Dorsolateral prefrontal cortex (tissue), 122 donors: ENCODE measurements at places on chromosomes 6 and 20.

DNA sequence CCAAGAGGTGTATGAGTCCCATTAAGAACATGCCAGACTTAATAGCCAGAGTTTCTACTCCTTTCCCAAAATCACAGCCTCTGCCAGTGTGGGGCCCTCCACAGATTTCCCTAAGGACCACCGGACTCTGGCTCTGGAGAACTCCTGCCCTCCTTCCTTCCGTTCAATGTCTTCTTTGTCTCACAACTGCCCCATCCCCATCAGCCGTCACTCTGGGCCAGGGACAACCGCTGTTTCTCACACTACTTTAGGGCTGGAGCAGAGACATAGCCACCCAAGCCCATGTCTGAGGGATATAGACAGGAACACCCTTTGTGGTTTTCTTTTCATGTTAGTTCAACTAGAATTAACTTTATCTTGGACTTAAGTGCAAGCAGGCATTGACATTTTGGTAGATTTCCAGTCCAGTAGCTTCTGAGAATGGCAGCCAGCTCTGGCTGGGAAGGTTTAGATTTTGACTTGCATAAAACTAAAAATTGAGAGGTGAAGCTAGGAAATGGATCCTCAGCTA, 6.7 kb upstream of the ACSS1 start:
- no peak for DNase-seq

GRCh38 chr20:19995220-19995863, 21.8 kb upstream of the NAA20 start:
- no peak for DNase-seq

DNA sequence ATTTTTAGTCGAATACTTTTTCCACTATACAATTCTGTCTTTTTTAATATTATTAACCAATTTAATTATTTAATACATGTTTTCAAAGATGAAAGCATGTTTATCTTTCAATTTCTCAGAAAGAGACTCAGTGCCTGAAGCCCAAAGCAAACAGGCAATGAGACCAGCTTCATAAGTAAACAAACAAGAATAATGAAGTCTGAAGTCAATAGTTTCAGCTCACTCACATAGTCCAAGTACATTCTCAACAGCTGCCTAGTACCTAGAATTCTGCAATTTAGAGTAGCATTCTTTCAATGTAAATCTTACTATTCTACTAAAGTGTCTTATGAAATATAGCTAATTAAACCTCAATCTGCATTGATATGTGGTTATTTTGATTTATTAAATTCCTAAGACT, 626.5 kb upstream of the NRSN1 start:
- DNase-seq, result no peak

GRCh38 chr6:73314577-73315492, 39.2 kb downstream of the DPPA5 start:
- DNase-seq, result no peak

DNA sequence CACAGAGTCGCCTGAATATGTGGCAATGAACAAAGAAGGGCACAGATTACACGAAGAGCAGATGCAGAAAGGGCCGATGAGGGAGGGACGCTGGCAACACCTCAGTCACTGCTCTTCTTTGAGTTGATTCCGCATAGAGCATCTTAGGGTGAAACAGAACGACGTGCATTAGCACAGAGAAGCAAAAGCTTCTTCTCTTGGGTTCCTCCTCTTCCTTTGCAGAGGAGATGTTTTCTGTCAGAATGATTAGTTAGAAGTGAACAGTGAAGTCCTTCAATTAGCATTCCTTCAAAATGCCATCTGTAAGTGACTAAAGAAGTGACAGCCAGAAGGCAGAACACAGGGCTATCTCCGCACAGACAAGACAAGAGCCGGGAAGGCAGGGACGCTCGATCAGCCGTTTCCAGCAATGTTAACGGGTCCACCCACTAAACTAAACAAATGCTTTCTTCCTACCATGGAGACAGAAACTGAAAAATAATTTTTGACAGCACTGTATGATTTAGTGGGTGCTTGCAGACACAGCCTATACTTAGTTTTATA, 219.8 kb upstream of the AGPAT4 start:
- DNase-seq, result no peak

DNA sequence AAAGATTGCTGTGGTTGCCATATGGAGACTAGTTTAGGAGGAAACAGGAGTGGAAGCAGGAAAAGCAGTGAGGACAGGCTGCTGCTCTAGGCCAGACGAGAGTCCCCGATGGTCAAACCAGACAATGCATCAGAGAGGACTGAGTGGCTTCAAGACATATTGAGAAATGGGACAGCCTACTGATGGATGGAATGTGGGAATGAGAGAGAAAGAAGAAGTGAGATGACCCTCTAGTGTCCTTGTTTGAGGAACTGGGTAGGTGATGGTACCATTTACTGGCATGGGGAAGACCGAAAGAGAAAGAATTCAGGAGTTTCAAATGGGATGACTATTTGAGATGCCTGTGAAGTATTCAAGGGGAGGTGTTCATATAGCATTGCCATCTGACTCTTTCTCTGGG, 111.8 kb upstream of the LAMP5 start:
- no peak for DNase-seq

DNA sequence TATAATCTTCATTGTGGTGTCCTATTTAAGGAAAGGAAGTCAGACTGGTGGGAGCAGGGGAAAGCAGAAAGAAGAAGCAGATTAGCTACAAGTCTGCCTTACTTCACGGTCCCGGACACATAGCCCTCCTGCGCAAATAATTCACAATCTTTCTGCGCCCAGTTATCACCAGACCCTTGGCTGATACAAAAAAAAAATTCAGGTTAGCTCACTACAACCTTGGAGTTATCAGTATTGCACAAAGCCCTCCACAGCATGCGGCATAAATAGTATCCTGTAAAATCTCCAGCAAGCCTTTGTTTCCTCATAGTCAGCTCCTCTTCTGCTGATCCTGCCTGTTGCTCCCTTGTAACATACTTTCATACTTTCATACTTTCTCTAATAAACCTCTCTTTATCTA, 148.6 kb upstream of the FUT9 start:
- DNase-seq, result no peak

DNA sequence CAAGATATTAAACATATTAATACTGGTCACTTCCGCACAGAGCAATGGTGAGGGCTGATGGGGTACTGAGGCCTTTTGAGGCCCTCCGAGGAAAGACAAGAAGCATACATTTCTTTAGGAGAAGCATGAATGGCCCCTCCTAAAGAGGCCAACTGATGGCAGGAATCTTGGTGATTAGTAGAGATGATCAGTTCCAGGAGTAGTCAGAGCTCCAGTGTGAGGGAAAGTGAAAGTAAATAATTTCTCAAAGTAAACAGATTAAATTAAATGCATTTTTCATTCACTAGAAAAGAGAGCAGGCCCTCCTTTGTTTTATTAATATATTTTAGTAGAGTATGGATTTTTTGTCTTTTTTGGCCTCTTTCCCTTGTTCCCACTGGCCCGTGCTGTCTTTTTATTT, 38.2 kb downstream of the NOX3 start:
- DNase-seq, result no peak

GRCh38 chr6:112013051-112013450, 40.9 kb upstream of the CCN6 start:
- DNase-seq, result no peak

DNA sequence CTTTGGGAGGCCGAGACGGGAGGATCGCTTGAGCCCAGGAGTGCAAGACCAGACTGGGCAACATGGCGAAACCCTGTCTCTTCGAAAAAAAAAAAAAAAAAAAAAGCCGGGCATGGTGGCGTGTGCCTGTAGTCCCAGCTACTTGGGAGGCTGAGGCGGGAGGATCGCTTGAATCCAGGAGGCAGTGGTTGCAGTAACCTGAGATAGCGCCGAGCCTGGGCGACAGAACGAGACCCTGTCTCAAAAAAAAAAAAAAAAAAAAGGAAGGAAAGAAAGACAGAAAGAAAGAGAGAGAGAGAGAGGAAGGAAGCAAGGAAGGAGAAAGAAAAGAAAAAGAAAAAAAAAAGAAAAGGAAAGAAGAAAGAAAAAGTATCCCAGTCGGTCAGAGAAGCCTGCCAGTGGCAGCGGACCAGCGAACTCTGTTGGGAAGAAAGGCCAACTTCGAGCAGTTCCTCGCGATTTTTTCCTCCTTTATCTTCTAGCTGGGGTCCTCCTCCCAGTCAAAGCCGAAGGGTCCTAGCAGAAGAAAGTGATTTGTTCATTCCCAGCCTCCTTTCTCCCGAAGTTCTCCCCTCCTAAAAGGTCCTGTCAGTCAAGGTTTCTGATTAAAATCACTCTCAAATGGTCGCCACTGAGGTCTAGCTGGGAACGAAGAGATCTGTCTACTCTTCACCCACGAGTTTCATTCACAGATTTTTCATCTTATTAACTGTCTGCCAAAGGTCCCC, 2.4 kb upstream of the SYCP2L start:
- no peak for DNase-seq

GRCh38 chr6:628766-629165, 28.1 kb downstream of the HUS1B start:
- no peak for DNase-seq

DNA sequence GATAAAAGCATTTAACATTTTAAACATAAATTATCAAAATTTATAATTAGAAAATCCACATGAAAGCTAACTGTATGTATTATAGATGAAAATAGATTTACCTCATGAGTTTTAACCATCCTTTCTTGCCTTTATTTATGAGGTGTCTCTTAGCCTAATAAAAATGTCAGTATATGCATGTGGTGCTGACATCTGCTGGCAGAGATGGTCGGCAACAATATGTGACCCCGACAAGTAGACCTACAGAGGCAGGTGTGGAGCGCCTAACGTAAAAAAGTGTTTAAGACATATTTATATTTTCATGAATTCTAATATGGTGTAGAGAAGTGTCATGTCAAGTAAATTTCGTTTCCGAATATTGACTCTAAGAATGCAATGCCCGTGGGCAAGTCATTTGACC, 149.0 kb upstream of the FUT9 start:
- DNase-seq, result peak; percentile 31

DNA sequence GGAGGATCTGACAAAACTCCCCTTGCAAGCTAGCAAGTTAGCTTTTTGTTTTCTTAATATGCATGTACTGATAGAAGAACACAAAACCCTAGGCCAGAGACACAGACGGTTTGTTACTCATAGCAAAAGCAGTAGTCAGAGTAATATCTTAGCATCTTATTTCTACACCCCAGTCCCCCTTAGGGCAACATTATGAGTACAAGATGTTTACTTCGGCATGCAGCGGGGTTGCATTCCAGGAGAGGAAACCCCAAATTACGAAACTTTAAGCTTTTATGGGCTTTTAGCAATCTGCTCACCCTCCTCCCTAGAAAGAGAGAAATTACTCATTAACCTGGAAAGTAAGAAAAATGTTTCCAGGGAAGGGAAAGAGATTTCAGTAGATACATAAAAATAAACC, 1286.9 kb downstream of the EPHA7 start:
- no peak for DNase-seq

DNA sequence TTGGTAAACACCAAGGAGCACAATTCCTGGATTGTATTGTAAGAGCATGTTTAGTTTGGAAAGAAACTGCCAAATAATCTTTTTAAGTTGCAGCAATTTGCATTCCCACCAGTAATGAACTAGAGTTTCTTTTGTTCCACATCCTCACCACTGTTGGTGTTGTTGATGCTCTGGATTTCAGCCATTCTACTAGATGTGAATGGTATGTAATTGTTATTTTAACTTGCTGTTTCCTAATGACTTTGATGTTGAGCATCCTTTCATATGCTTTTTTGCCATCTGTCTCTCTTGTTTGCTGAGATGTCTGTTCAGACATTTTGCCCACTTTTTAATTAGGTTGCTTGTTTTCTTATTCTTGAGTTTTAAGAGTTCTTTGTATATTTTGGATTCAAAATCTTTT, 1654.1 kb downstream of the GRIK2 start:
- no peak for DNase-seq
